Occipital lobe (tissue), 3 donors: ENCODE measurements at places on chromosomes 13 and 19.

DNA sequence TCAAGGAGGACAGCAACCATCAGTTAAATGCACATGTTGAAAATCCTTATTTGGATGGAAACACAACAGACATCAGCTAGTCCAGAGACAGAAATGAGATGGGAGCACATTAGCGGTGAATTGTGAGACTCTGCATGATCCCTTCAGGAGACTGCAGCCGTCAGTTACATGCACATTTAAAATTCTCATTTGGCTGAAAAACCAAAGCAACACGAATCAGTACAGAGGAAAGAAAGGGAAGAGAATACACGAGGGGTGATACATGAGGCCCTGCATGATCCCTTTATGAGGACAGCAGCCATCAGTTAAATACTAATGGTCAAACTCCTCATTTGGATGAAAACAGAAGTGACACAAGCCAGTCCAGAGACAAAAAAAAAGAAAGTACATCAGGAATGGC is 123.4 kb downstream of the PTPRS start:
- DNase-seq: no peak

DNA sequence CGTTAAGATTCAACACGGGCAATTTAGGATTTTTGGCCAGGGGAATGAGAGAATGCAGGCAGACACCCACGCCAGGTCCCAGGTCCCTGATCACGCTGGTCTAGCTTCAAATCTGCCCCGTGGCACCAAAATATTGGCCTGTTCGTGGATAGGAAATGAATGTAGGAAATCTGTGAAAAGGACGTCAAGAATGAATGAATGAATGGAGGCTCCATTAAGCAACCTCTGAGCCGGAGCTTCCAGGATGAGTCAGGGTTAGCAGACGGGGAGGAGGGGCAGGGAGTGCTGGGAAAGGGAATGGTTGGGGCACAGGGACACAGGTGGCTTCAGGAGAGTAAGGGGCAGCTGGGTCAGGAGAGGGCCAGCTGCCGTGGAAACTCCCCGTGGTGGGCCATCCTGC is 4.2 kb downstream of the SULT2B1 start:
- no peak for DNase-seq

- DNase-seq: no peak
Observed at GRCh38 chr19:4957981-4958380, 10.9 kb upstream of the KDM4B start.

GRCh38 chr19:16463991-16464575 is 7.7 kb downstream of the EPS15L1 start:
- DNase-seq: no peak

DNA sequence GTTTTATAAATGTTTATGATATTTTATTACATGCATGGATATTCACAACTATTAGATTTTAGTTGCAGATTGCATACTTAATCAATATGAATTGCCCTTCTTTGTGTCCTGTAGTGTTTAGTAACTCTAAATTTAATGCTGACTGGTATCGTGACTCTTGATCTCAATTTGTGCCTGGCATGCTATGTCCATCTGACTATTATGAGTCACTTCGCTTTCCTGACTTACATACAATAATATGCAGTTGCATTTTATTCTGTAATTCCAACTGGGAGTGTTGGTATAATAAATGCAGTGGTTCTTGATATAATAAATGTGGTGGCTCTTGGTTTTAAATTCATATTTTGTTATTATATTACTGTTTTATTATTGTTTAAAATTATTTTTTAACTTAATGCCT is 277.5 kb downstream of the LIG4 start:
- no peak for DNase-seq

DNA sequence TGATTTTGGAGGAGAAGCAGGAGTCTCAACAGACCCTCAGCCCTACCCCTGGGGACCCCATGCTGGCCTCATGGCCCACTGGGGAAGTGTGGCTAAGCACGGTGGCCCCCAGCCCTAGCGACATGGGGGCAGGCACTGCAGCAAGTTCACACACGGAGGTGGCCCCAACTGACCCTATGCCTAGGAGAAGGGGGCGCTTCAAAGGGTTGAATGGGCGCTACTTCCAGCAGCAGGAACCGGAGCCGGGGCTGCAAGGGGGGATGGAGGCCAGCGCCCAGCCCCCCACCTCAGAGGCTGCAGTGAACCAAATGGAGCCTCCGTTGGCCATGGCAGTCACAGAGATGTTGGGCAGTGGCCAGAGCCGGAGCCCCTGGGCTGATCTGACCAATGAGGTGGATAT is 14.9 kb downstream of the NCAN start:
- no peak for DNase-seq

GRCh38 chr19:58003174-58003828 is 681 bp upstream of the ZNF606 start:
- no peak for DNase-seq
